ENCODE measurements at places on chromosomes 7 and 10.

DNA sequence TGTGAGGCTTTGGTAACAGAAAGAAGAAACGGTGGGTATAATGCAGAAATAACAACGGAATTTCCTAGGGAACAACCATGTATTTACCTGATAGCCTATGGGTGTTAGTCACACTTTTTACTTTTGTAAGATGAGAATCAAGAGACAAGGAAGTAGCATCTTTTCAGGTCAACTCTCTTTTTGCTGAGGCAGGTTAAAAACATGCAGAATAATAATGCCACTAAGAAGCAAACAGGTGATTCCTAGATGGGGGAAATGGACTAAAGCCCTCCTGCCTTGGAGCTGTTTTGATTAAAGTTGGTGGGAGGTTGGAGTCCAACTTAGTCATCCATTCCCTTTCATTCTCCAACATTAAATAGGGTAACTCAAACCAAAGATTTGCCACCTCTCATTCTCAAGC, 2.0 kb upstream of the COL28A1 start:
- DNase-seq = no peak

GRCh38 chr10:118249714-118250113, 92.4 kb downstream of the FAM204A start:
- no peak for DNase-seq

DNA sequence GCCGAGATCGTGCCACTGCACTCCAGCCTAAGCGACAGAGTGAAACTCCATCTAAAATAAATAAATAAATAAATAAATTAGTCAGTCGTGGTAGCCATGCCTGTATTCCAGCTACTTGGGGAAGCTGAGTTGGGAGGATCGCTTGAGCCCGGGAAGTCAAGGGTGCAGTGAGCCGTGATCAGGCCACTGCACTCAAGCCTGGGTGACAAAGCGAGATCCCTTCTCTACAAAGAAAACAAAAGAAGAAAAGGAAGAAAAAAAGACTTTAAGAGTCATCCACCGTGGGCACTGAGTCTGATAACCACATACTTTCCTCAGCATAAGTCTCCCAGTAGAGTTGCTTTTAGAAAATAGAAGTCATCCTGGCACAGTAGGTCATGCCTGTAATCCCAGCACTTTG, 2.6 kb downstream of the TMEM254 start:
- no peak for DNase-seq

- DNase-seq = no peak
Observed at GRCh38 chr10:15222511-15222910, 54.0 kb upstream of the NMT2 start.

GRCh38 chr7:63918986-63919385, 79.7 kb upstream of the ZNF722 start:
- no peak for DNase-seq

- DNase-seq = no peak
Observed at GRCh38 chr7:30020535-30020934, 6.0 kb downstream of the FKBP14 start.

DNA sequence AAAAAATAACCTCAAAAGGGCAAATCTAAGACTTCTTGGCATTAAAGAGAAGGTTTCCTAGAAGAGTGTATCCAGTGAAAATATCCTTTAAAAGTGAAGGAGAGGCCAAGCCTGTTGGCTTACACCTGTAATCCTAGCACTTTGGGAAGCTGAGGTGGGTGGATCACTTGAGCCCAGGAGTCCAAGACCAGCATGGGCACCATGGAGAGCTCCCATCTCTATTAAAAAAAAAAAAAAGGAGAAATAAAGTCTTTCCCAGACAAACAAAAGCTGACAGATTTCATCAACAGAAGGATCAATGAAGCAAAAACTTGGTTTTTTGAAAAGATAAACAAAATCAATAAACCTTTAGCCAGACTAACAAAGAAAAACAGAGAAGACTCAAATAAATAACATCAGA, 67.6 kb upstream of the ZNF800 start:
- no peak for DNase-seq

DNA sequence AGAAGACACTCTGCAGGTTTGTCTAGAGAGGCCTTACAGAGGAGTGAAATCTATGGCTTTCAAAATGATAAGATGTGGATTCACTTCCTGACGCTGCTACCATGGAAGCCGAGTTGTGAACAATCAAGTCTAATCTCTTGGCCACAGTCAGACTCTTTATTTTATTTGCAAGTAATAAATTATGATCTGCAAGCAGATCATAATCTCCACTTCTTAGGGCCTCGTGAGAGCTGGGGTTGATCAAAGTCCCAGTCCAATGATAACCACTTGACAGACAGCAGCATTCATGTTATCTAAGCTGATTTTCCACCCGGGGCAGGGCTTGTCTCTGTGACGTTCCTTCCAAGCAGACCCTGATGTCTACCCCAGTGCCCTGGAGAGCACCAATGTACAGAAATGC, 776.4 kb upstream of the AUTS2 start:
- DNase-seq = no peak

GRCh38 chr7:106205621-106206222, 79.1 kb downstream of the NAMPT start:
- no peak for DNase-seq

DNA sequence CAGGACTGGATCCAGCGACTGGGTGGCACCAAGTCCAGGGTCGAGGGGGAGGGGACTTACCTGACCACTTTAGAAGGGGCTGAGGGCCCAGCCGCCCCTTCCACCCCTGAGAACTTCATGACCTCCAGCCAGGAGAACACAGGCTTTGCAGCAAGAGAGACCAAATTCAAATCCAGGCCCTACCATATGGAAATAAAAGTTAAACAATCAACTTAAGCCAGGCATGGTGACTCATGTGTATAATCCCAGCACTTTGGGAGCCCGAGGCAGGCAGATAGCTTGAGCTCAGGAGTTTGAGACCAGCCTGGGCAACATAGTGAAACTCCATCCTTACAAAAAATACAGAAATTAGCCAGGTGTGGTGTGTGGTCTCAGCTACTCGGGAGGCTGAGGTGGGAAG, 61.9 kb downstream of the COL13A1 start:
- no peak for DNase-seq

DNA sequence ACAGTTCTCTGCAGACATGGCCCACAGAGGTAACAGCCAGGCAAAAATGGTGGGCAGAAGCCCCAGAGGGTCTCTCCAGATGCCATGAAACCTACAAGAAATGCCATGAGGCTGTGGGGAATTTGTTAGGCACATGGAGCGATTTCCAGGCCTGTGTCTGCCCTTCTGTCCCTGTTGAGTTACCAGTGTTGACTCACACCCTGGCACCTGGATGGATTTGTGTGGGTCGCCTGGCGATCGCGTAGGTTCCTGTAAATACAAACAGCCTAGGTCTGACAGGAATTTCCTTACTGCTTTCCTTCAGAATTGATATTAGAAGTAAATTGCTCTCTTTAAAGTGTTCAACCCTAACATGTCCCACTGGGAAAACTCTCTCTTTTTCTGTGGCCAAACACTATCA, 164.9 kb upstream of the EEPD1 start:
- no peak for DNase-seq

DNA sequence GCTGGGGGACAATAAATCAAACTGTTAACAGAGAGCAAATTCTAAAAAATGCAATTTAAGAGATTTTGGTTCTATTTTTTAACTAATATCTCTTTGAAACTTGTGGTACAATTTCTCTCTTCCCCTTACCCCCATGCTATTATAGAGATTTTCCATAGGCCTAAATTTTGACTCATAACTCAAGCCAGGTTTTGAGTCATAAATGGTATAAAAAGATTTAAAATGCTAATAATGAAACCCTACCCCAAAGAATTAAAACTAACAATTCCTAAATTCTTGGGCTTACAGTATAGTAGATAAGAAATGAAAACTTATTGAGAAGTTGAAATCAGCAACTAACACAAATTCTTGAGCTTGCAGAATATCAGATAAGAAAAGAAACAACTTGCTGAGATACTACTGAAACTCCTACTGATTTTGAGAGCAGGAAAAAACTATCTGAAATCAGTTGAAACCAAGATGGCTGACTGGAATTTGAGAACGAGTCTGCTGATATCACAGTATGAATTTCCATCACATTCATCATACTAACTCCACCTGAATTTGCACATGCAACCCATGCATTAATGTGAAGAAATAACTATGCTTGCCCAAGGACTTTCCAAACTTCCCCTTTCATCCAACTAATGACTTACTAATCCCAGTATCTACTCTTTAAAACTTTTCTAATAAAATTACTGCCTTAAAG, 36.3 kb downstream of the POT1 start:
- DNase-seq = no peak

Measured in stimulated activated CD8-positive, alpha-beta memory T cell treated with anti-CD3 and anti-CD28 coated beads, Interleukin-7, amount 100 ng/mL, for 48 hours (primary cell).